ENCODE measurements at places on chromosomes 11 and 22.

DNA sequence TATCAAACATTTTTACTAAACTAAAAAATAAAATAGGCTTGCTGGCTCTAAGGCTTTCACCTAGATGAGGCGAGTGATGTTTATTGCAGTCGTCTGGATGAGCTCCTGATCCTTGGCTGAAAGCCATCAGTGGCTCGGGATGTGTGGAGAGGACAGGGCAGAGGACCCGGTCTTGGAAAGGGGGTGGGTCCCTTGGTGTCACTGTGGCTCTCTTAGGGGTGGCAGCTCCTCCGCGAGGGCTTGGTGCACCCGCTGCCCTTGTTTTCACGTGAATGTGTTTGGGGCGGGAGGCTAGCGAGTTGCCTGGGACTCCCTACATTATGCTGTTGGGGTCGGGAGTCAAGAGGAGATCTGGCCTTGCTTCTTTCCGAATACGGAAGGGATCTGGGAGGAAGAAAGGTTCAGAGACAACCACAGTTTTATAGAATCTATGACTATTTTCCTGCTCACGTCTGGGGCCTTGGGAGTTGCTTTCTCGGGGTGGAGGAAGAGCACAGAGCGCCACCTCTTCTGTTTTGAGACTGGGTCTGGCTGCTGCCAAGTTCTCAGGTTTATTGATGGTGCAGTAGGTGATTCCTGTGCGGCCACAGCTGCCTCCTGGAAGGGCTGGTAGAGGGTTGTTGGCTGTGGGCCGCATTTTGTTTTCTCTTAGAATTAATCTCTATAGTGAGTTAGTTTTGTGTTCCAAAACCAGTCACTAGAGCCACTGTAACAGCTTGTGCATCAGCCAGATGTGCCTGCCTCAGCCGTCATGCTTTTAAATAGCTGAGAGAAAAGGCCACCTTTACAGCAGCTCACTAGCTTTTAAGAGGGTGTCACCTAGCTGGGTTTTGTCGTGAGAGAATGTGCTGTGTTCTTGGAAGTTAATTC, 12.8 kb downstream of the TBC1D22A start:
- no peak for DNase-seq

DNA sequence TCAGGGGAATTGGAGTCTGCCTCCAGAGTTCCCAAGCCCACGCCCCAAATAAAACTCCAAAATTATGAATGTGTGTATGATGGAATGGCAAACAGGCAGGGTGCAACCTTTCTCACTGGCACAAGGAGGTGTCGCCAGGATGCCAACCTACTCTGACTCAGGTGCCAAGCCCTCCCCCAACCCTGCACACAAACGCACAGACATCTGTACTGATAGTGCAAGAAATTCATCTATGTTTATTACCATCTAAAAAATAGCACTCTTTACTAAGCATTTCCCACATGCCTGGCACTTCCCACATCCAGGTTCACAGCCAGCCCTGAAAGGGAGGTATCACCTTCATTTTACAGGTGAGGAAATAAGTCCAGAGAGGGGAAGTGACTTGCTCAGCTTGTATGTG, 1.2 kb downstream of the PLA2G3 start:
- DNase-seq, result no peak

DNA sequence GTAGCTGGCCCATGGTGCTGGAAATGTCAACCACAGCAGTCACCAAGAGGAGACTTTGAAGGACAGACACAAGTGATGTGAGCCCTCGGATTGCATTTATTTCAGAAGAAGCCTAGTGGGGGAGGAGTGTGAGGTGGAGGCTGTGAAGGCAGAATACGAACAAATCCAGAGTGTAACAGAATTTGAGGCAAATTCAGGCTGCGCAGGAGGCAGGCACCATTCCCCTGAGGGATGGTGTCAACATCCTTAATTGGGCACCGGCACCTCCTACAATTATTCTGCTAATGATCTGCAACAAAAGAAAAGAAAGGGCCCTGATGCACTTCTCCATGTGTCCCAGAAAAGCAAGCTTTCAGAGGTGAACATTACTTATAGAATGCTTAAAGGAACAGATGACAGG, 32.2 kb downstream of the CWC15 start:
- no peak for DNase-seq

DNA sequence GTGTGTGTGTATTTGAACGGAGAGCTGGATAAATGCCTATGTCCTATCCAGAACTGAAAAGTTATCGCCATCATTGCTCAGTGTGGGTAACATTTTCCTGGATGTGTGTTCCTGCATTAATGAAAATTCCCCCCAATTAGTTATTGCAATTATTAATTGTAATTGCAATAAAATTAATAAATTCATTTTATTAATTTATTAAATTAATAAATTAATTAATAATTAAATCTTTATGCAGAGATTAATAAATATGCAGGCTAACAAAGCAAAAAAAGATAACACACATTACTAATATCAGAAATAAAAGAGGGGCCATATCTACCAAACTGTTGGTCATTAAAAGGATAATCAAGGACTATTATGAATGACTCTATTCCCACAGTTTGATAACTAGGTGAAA, 3.6 kb downstream of the RFPL3 start:
- no peak for DNase-seq

DNA sequence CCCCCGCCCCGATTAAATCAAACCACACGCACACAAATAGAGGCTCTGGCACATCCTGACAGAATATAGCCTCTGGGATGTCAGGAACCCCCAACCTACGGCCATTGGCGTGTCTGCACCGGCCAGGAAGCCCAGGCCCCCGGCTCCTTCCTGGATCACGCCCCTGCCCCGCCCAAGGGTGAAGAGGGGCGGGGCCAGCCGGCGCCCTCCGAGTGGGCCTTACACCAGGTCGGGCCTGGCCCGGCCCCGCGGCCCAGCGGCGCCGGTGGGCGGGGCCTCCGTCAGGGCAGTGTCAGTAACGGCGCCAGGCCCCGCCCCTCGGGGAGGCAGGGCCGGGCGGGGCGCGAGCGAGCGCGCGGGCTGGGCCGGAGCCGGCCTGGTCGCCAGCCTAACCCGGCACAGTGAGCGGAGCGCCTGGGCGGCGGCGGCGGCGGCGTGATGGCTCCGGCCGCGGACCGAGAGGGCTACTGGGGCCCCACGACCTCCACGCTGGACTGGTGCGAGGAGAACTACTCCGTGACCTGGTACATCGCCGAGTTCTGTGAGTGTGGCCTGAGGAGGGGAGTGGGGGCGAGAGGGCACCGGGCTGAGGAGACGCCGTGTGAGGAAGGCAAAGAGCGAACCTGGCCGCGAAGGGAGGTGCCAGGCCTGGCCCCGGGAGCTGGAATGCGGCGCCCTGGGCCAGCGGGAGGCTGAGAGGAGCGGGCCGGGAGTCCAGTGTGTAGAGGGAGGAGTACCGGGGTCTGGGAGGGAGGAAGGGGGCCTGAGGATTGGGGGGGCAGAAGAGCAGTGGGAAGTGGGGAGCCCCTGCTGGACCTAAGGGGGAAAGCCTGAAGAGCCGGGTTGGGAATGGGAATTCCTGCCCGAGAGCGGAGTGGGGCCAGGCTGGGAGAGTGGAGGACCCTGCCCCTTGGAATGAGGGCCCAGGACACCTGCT, at the start of gene ACER3:
Gene ACER3 (plus strand): TSS at position 380 of the 937 bp plus-strand sequence. CDS start 59 bp downstream, at position 439.
- DNase-seq, result peak; percentile 93

DNA sequence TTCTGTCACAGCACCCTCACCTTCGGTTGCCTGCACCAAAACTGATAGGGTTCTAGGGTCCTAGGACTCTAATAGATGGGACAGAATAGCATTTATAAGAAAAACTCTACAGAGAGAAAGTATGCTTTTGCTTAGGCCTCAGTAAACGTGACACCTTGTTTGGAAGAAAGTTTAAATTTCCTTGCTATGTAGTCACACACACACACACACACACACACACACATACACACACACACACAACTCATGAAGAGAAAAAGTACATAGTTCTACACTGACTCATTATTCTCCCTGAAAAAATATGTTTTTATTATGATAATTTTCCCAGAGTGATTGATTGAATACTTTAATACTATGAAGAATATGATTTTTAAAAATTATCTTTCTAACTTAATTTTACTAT, 220.8 kb upstream of the SNX19 start:
- no peak for DNase-seq

DNA sequence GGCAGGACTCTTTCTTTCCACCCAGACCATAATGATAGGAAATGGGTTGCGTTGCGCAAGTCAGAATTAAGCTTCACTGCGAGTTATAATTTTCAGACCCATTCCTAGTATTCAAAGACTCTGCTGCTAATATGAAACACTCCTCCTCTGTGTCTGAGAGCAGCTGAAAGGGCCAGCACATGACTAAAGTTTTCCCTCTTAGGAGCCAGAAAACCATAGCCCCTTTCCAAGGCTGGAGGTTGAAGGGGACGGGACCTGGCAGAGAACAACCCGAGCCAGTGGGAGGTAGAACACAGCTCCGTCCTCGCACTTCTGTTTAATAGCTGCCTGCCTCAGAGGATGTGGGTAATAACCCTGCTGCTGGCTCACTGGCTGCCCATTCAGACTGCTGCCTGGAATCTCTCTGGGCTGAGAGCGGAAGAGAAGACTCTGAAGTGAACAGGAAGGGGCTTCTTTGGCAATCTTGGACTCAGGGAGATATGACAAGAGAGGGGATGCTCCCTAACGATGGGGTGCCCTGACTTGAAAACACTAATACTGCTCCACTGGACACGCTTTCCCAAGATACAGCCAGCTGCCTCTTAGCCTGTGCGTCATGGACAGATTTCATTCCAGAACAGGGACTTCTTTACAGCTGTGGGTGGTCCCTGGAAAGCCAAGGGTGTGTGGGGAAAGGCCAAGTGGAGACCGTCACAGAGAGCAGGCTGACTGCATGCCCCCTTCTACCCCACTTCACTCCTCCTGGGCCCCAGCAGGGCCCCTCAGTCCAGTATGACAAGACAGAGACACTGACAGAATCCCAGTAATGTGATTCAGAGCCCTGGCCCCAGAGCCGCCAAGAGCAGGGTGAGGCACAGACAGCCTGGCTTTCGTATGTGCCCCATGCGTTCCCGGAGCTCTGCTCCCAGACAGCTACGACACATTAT, 156.9 kb downstream of the FEZ1 start:
- peak; percentile 83 for DNase-seq

- no peak for DNase-seq
Measured at GRCh38 chr11:102368472-102368871, 21.5 kb downstream of the BIRC2 start.

DNA sequence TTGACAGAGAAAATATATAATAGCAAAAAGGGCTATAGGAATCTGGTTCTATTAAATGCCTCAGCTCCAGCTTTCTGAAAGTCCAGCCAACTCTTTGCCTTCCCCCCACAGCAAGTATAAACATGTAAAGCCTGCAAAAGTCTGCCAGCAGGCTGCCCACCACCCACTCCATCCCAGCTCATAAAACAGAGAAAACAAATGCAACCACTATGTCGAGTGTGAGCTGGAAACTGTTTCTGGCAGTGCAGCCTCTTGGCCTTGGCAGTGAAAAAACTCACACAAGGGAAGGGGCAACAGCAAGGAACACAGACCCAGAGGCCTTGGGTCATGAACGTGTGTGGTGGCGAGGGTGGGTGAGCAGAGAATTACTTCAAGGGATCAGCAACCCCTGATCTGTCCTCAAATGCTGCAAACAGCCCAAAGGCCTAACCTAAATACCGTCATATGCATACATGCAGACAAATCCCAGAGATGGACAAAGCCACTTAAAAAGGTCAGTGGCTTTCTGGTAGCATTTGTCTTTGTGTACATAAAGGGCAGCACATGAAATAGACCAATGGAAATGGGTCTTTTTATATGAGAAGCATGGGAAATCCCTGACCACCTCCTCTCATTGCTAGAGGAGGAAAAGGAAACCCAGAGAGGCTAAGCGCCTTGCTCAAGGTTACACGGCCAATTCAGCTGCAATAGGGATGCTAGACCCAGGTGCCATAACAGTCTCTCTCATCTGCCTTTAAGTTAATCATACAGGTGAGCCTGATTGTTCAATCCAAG, 74.8 kb downstream of the NAT10 start:
- DNase-seq, result peak; percentile 50

- DNase-seq, result no peak
Measured at GRCh38 chr11:10439351-10439750, 15.7 kb upstream of the AMPD3 start.

- DNase-seq, result no peak
Measured at GRCh38 chr11:70371241-70371640, 27.1 kb upstream of the CTTN start.

DNA sequence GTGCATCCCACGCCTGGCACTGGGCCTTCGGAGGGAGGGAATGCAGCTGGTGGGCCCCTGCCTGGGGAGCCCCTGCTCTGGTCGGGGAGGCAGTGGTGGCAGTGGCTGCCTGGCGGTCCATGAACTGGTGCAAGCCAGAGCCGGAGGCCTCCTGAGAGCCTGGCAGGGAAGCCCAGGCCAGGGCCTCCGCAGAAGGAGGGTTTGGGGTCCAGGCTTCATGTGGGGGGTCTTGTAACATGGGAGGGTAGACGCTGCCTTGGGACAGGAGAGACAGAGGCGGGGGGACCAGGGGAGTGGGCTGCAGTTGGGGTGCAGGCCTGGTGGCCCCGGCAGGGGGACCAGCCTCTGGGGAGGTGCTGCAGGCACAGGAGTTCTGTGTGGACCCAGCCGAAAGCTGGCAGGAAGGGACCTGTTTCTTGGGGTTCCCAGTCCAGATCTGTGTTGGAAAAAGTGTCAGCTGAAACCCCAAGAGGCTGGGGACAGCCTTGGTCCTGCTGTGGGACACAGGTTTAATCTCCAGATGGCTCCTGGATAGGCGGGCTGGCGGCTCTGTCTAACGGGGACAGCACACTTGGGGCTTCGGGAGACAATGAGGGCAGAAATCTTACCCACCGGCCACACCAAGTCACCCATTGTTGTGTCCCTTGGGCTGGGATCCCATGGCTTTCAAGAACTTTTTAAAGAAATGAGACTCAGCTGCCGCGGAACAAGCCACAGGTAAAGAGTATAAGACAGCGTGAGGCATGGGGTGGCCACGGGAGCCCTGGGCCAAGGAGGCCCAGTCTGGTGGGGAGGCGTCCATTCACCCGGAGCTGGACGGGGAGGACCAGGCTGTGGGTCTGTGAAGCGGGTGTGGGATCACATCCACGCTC, 73.5 kb downstream of the KCNQ1 start:
- no peak for DNase-seq

DNA sequence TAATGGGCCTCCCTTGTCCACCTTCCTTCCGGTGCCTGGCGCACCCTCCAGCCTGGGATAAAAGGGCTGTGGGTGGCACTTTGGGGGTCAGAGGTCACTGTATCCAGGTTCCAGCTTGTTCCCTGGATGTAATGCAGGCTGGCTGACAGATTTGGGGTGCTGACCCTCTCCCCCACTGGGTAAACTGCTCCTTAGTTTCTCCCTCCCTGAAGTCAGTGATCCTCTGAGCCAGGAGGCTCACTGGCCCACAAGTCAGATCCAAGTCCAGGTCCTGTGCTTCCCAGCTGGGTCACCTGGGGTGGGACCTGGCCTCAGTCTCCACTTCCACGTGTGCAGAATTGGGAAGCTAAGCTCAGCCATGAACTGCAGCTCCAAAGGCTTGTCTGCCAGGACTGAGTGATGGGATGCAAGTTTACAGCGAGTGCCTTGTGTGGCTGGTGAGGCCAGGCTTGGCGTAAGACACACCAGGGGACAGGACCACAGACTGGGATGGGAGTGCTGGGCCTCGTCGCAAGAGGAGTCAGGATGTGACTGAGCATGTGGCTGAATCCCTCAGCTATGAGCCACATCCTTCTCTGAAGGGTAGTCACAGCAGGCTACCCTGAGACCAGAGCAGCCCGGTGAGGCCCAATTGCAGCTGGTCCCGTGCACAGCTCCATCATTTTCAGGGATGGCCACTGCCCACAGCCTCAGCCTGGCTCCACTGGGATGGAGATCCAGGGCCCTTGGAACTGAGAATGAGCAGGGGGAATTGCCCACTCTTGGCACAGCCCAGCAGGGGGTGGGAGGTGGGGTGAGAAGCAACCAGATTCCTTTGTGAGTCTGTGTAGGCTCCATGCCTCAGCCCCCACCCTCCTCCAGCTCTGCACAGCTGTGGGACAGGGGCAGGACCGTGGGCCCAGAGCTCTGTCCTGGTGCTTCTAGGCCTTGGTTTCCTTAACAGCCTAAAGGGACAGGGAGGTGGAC, 7.2 kb downstream of the SHISA8 start:
- DNase-seq, result no peak

Data from umbilical cord (tissue), 2 donors.